Posterior vena cava (tissue), 2 donors: ENCODE measurements at places on chromosomes 7 and 10. TPM values are rescaled to one million over a fixed set of nuclear protein-coding genes. Genes with fewer than 3 reads are reported as not detected.
A peak's percentile ranks its signal among the peaks of the same experiment; 100 is the strongest.

The TAS2R5 gene
- 1.5 TPM for total RNA-seq

The METTL27 gene
- 0.90 TPM for total RNA-seq

DNA sequence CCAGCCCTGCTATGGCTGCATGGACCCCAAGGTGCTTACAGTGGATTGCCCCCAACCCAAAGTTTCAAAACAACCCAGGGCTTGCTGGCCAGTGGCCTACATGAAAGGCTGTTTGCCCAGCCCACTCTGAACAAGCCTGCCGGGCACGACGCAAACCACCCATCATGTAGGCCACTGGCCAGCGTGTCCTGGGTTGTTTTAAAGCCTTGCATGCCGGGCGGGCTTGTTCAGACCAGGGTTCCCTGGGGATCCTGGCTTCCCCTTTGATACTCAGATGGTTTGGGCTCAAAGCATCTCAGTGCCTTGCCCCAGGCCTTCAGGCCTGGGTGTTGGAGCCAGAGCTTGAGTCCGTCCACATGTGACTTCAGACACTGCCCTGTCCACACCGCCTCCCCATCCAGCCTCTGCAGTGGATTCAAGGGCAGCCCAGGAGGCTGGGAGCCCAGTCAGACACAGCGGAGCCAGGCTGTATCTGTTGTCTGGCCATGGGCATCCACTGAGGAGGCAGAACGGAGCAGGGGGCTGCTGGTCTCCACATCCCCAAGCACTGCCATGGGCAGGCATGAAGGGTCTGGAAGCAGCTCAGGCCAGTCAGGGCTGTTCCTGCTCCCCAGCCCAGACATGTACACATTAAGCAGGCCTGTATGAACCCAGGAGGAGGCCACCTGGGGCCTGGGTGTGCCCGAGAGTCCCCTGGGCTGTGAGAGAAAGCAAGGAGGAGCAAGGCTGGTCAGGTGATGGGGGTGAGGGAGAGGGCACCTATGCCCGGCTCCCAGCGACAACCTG is 4.0 kb upstream of the ADIRF start:
- DNase-seq = peak; percentile 75

DNA sequence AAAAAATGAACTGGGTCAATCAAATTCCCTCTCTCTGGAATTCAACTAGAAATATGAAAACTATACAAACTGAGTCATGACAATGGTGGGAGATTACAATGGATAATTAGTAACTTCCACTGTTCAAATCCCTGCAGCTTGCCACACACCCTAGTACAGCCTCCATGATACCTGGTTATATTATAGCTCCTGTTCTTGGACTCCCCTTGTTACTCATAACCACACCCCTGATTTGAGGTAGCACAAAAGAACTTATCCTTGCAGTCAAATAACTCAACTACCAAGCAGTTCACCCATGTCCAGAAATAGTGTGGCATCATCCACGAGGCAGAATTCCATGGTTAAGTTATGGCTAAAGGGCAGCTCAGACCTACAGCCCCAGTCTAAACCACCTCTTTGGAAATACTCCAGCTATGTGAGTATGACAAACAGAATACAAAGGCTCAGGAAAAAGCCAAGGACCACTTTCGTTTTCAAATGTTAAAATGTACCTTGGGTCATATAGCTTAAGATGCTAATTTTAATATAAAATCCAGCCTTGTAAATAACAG is 164.7 kb downstream of the CPEB3 start:
- DNase-seq = no peak

The ECHS1 gene
- 47.3 TPM for total RNA-seq

The TFR2 gene
- 0.83 TPM for total RNA-seq

GRCh38 chr10:27068217-27068891 is 31.9 kb downstream of the ANKRD26 start:
- DNase-seq = no peak

GRCh38 chr10:100996678-100997359 is 2.8 kb upstream of the LZTS2 start:
- no peak for DNase-seq

DNA sequence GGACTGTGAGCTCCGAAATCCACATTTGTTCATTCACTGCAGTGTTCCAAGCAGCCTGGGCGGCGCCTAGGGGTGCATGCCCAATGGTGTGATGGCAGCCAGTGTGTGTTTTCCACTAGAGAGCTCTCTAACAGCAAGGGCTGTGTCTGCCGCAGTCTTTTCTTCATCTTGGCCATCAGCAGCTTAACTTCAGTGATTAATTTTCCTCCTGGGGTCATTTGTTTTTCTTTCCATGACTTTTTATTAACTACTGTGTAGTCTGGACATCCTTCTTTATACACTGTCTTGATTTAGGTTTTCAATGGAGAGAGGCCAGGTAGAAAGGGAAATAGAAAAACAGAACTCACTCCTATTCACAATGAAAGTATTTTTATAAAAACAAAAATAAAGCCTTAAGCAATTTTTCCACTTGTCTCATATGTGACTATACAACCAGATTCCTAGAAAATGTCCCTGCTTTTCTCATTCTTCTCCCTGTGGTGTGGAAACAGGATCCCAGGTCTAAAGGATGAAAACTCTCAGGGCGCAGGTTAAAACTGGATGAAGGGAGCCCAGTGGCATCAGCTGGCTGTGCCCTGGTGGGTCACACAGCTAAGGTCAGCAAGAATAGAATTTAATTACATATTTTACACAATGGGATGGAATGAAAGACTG is 176.8 kb downstream of the PKD1L1 start:
- DNase-seq = peak; percentile 85

GRCh38 chr10:13690281-13690825 is 103.6 kb downstream of the PRPF18 start:
- peak; percentile 32 for DNase-seq

DNA sequence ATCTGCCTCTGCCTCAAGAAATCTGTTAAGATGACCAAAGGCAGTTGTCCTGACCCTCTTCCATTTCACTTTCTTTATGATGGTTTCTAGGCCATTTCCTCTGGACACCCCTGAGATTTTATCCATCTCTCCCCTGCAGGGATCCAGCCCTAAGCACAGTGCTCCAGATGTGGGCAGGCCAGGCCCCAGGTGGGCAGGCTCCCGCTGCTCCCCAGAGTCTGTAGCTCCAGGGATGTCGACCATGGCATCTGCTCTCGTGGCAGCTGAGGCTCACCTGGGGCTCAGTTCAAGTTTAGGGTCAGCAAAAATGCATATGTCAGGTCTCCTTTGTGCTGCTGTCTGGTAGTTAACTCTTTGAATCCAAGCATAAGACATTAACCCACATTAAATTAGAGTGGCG is 11.8 kb downstream of the CEP41 start:
- no peak for DNase-seq

DNA sequence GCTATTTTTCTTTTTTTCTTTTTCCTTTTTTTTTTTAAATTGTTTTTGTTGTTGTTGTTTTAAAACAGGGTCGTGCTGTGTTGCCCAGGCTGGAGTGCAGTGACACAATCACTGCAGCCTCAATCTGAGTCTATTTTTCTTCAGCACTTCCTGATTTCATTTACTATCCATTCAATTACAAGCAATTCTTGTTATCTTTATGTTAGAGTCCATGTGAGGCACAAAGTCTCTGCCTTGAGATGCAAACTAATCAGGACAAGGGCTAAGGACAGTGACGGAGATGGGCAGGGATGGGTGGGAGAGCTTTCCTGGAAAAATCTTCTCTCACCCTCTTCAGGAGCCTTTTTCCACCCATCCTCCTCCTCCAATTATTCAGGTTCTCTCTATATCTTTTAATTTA is 157.3 kb upstream of the AUTS2 start:
- no peak for DNase-seq
